NCI-H1694 (cell line): ENCODE measurements at places on chromosomes 13 and 19.

GRCh38 chr13:65719831-65720230 is 1510.3 kb downstream of the PCDH9 start:
- no peak for DNase-seq

GRCh38 chr19:10339380-10339960 is at the start of gene ICAM3:
TSS of gene ICAM3 (minus strand) at chr19:10339624. CDS start at chr19:10339614, 10 bp downstream.
- DNase-seq = no peak

DNA sequence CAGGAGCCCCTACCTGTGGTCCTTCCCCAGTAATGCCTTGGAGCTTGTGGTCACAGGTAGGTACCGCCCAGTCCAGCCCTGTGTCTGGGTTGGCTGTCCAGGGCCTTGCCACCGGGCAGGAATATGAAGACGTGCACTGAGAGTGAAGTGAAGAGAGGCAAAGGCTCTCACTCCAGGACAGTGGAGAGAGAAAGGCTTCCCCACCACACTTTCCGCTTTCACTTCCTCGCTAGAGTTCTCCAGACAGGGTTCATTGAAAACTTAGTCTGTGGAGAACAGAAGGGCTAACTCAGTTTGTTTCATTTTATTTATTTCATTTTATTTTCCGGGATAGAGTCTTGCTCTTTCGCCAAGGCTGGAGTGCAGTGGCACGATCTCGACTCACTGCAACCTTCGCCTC is 14.2 kb downstream of the FCAR start:
- DNase-seq = no peak

- peak; percentile 24 for DNase-seq
Measured at GRCh38 chr19:41541990-41542584, 33.9 kb upstream of the CEACAM21 start.

GRCh38 chr19:48353677-48354076 is 10.1 kb downstream of the TMEM143 start:
- DNase-seq = no peak

DNA sequence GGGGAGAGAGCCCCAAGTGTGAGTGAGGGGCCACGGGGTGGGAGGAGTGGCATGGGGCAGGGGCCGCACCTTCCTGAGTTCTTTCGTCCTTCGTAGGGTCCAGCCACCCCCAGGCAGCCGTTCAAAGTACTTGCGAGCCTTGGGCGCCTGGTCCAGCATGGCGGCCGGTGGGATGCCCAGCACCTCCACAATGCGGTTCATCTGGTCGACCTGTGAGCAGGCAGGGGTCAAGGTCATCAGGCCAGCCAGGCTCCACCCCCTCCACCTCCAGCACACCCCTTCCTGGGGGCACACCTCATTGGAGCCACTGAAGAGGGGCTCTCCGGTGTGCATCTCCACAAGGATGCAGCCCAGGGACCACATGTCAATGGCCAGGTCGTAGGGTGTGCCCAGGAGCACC is 6.7 kb downstream of the DYRK1B start:
- no peak for DNase-seq

GRCh38 chr13:71583581-71583980 is 283.4 kb downstream of the DACH1 start:
- DNase-seq = no peak

DNA sequence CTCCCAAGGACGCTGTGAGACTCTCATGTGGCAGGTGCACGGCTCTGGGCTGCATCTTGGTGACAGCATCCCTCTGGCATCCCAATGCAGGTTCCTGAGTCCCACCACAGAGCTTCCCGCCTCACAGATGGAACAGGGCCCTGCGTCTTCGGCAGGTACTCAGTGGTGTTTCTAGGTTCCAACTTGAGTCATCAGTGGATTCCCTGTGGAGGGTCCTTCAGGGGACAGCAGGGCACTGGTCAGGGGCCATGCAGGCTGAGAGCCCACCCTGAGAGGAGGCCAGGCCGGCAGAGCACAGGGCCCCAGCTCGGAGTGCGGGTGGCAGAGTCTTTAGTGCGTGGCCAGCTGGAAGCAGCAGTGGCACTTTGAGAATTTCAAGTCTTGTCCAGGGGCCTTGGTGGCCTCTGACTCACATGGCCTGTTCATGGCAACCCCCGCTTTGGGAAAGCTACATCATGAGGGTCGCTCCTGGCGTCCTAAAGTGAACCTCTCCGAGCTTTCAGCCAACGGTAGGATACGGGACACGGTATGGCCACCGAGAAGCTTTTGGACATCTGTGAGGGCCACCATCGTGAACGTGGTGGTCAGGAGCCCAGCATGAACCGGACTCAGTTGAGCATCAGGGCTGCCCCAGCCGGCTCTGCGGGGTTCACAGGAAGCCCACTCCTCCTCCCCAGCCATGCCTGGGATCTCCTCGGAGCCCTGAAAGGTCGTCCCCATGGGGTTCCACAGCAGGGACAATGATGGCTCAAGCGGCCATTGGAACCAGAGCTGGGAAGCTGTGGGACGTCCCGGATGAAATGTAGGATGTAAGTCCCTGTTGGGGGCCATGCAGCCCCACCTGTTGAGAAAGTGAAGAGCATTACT is 72.0 kb upstream of the MCF2L start:
- no peak for DNase-seq
